Kasumi-1 (cell line): ENCODE measurements at places on chromosomes 6 and 20.

GRCh38 chr20:49140411-49140810 lies 47.7 kb downstream of the STAU1 start:
- no peak for DNase-seq

- DNase-seq, result no peak
Measured at GRCh38 chr6:47034421-47034820, 7.7 kb downstream of the ADGRF1 start.

DNA sequence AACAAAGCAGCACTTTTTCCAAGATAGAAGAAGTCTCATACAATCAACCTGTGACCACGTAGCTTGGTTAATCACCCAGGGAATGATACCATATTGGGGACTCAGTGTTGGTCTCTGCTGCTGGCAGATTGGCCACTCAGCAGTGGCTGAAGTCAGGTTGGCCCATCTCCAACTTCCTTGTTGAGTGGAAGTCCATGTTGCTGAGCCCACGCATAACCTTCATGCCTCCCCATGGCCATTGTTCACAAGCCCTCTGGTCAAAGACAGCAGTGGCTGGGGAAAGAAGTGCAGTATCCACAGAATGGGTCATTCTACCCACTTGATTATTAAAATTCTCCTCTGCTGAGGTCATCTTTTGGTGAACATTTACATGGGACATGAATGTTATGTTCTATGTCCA lies 38.5 kb downstream of the PKIB start:
- no peak for DNase-seq

DNA sequence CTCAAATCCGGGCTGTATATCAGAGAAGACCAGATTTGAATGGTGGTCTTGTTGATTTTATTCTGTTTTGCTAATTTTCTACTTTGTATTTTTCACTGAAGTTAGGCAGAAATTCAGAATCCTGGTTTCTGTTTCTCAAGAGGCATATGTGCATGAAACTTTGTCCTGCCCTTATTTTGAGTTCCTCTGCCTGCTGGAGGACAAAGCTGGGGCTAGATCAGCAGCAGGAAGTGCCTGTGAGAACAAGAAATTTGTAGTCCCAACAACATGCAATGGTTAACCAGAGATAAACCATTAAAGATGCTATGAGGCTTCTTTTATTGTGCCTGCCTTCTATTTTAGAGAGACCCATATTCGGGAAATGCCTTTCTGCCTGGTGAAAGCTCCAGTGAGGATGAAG lies 37.1 kb downstream of the BEND6 start:
- DNase-seq, result no peak

GRCh38 chr6:134529921-134530320 lies 212.0 kb upstream of the SGK1 start:
- no peak for DNase-seq

DNA sequence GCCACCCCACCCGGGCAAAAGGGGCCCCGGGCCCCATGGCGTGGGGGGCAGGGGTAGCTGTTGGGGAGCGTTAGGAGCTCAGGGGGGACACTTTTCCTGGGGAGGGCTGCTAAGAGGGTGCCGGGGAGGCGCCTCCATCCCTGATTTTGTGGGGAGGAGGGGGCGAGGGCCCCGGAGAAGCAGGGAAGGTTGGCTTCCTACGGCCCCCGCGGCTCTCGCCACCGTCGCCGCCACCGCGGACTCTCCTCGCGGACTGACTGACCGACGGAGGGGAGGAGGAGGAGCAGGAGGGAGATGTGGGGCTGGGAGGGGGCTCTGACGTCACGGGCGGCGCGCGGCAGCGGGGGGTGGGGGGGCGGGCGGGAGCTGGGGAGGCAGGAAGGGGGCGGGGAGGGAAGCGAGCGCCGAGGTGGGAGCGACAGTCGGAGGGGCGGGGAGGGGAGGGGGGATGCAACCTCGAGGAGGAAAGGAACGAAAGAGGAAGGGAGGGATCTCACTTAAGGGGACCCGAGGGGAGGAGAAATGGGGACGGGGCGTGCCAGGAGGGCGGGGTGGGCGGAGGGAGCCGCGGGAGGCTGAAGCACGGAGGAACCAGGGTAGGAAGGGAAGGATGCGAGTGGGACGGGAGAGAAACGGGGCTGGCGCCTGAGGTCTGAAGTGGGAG lies 5.1 kb downstream of the GABBR1 start:
- DNase-seq, result no peak

- no peak for DNase-seq
Measured at GRCh38 chr20:58271606-58272351, 37.7 kb upstream of the RAB22A start.

GRCh38 chr6:77339926-77340325 lies 123.4 kb downstream of the HTR1B start:
- DNase-seq, result no peak

GRCh38 chr20:58698741-58699622 lies 6.4 kb downstream of the NPEPL1 start:
- no peak for DNase-seq

GRCh38 chr6:31510007-31510406 lies 12.1 kb downstream of the MICB start:
- no peak for DNase-seq

- no peak for DNase-seq
Measured at GRCh38 chr20:25198663-25199383, 3.3 kb downstream of the ENTPD6 start.

DNA sequence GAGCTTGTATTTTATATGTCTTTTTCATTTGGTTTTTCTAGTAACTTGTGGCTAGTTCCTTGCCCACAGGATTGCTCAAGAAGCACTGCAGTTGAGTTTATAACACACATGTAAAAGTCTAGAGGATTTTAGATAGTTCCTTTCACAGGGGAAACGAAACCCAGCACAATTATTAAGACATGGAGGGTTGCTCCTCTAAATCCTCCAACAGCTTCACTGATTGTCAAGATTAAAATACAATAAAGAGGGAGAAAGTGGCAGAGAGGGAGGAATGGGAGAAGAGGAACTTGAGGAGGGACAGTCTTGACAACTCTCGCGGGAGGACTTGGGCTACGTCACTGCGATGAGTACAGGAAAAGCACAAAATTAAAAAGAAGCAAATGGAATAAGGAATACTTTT lies 9.7 kb upstream of the TBC1D7 start:
- DNase-seq, result peak; percentile 39

GRCh38 chr20:35953387-35954199 lies 709 bp downstream of the SCAND1 start:
- DNase-seq, result peak; percentile 5

DNA sequence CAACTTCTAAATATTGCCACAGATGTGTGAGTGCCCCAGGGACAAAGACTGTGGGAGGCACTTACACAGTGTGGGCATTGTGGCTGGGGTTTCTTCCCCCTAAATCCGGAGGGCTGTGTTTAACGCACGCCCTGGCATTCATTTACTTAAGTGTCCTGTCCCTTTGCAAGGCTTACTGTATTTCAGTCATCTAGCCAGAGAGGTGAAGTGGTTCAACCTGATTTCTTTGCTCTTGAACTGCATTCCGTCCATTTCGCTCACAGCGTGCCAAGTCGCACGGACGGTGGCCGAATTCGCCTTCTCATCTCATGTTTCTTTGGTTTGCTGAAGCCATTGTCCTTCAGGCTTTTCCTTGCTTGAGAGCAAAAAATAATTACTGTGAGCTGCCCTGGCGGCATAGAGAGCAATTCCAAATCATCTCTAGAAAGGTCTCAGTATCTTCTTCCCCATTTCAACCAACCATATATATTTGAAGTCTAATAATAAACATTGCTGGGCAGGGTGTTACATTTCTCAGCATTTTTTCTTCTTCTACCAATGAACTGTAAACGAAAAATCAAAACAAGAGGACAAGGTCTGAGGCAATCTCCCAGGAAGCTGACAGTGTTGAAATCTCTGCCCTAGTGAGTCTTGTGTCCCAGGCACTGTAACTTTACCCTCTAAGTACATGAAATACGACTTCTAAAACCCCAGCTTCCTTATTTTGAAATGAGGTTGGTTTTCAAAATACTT lies 16.9 kb downstream of the SYTL3 start:
- DNase-seq, result peak; percentile 99

DNA sequence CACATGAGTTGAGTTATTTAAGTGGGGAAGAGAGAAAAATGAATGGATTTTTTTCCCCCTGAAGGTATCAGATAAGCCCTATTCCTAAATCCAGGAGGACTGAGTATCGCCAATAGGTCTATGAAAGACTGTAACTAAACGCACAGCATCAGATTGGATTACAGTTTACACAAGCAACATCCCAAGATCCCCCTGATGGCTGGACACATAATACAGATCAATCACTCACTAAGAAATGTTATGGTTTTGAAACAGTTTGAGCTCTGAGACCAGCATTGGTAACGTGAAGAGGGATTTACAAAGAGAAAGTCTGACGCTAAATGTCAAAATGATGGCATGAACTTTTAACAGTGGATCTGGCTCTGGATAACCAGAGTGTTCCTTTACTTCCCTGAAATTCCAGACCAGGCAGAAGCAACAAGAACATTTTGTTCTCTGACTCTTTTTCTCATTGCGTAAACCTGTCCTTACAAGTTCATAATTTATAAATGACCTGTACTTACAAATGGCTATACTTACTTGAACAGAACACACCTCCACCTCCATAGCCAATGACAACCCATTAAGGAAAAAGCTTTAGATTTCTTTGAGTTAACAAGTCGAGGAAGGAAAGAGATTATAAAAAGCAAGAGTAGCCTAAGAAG lies 131.8 kb upstream of the BEND3 start:
- DNase-seq, result no peak

- no peak for DNase-seq
Measured at GRCh38 chr20:47281376-47281775, 75.1 kb downstream of the ZMYND8 start.

DNA sequence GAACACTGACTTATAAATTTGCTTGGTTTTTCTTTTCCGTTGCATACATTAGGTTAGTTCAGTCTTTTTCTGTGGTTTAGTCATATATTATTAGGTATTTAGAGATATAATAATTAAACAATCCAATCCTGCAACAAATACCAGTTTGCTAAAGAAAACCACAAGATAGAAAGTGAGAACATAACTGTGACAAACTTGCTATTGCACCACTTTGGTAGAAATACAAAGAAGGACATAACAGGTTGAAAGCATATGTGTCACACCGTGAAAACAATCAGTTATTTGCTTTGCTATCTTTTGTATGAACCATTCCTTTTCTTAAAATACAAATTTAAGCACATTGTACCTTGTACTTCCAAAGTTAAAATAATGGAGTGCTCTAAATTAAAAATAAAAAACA lies 42.0 kb upstream of the KCNQ5 start:
- DNase-seq, result peak; percentile 18

GRCh38 chr6:6646384-6646783 lies 57.9 kb downstream of the LY86 start:
- DNase-seq, result no peak

- DNase-seq, result no peak
Measured at GRCh38 chr6:49519660-49520059, 19.9 kb downstream of the GLYATL3 start.

DNA sequence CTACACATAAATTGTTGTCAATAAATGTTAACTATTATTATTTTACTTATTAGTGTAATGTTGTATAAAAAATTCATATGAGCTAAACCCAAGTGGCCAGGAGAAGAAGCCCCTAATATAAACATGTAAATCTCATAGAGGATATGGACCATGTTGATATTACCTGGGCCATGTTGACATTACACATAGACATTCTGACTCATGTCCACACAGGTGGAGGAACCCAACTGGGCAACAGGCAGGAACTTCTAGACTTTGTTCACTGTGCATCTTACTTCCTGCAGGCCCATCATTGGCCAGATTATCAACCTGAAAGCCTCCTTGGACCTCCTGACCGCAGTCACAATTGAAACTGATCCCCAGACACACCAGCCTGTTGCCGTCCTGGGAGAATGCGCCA lies 7.2 kb downstream of the BPIFA2 start:
- no peak for DNase-seq

- DNase-seq, result no peak
Measured at GRCh38 chr20:17480696-17481095, 50.5 kb downstream of the BFSP1 start.

GRCh38 chr6:67190733-67191132 lies 1444.3 kb upstream of the ADGRB3 start:
- DNase-seq, result no peak

DNA sequence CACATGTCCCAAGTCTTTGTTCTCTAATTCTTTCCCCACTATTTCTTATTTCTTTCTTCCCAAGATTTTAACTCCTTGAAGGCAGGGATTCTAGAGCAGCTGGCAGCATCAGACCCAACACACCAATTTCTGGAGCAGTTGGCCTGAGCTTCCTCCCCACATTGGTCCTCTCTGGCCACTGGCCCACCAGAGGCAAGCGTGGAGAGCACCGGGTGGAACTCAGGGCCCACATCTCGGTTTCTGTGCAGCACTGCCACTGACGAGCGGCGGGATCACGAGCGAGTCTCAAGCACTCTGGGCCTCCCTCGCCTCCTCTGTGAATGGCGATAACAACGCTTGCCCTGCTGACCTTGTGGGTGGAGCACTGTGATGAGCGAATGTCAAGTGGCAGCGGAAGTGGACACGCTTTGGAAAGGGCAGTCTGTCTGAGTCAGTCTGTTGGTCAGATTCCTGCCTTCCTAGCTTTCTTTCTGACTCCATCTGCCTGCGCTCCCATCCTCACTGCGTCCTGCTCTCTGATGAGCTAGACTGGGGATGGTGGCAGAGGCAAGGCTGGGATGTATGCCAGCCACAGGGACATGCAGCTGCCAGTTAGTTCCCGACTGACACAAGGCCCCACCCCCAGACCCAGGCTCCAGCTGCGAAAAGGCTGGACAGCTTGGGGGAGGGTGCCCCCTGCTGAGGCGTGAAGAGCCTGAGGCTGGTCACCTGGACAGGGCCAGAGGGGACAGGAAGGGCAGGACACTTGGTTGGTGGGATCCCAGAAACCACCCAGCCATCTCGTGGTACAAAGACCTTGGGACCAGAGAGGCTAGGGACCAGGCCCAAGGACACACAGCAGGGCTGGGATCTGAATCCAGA lies 4.5 kb upstream of the SPDEF start:
- no peak for DNase-seq

GRCh38 chr6:122751326-122751725 lies 28.2 kb upstream of the FABP7 start:
- DNase-seq, result no peak

GRCh38 chr20:49687595-49688567 lies 25.8 kb downstream of the B4GALT5 start:
- no peak for DNase-seq

DNA sequence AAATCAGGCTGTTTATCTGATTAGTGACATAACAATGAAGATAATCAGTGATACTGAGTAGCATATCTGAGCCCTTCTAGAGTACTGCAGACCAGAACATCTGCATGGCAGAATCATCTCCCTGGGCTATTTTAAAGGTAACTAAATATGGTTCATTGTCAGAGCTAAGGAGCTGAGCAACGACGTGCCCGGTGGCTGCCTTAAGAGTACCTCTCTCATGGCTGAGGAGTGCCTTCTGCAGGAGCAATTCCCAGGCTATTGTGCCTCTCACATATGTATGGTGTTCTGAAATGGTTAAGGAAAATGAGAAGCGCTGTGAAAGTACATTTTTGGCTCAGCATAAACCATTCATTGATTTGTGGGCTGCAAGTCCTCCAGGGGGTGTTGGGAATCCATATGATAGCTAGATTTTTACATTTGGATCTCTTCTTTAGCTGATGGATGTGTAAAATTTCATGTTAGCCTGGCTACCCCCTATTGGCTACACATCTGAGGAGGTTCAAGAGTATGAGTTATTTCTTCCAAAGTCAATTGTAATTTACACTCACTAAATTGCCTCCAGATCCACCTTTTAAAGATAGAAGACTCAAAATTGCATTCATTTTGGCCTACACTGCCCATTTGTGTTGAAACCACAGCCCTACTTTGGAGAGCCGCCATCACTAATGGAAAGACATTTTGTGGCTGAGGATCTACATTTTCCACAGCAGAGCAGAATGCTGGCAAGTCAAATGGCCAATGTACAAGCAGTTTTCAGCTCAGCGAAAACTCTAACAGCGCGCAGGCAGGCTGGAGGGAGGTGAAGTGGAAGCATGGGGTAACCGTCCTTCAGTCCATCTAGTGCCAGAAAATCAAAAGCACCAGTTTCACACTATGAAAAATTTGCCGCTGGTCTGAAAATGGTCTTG lies 198.0 kb downstream of the SIM1 start:
- DNase-seq, result no peak
